ENCODE measurements at places on chromosomes 2 and 18.
A peak's percentile ranks its signal among the peaks of the same experiment; 100 is the strongest.

DNA sequence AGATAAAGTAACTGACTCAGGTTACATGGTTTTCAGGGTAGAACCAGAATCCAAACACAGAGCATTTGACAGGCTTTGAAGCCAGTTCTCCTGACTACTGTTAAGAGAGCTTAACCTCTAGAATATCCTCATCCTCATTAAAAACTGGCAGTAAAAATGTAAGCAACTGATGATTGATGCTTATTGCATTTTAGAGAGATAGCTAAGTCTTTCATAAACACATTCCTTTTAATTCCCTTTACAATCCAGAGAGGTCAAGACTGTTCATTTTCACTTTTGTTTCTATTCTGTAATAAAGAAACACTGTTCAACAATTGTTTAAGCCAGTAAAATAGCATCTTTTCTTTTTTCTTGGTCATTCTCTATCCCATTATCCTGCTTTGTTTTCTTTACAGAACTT lies 53.9 kb upstream of the RAB27B start:
- DNase-seq: no peak

GRCh38 chr2:17791121-17791816 lies 25.0 kb upstream of the MSGN1 start:
- no peak for DNase-seq

DNA sequence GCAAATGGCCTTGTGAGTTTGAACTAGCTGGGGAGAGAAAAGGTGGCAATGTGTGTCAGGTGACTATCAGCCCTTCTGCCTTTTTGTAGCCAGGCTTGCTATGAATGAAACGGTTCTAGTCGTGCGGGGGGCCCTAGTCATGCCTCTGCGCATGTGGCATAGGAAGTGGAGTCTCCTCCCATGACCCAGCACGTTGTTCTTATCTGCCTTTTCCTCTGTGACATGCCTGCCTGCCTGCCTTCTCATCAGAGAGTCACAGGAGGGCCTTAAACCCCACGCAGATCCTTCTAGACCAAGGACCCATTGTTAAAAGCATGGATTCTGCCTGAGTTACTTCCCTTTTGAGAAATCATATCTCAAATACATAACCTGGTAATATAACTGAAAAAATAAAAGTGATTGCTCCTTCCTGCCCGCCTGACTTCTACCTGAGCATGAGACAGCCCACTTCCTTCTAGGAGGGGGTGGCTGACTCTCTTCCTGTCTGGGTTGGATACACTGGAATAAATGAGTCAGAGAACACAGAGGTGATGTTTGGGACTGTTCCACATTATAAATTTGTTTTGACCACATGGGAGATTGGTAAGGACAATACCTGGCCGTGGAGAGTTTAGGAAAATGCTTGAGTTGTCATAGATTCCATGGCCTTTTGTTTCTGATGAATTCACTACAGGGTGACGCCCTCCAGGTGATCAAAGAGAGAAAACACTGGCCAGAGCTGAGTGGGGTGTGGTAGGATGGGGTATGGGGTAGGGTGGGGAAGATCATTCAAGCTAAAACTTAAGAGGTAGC lies 49.8 kb downstream of the FBLN7 start:
- DNase-seq: no peak

GRCh38 chr2:219446101-219446504 lies 11.5 kb downstream of the SPEG start:
- no peak for DNase-seq

DNA sequence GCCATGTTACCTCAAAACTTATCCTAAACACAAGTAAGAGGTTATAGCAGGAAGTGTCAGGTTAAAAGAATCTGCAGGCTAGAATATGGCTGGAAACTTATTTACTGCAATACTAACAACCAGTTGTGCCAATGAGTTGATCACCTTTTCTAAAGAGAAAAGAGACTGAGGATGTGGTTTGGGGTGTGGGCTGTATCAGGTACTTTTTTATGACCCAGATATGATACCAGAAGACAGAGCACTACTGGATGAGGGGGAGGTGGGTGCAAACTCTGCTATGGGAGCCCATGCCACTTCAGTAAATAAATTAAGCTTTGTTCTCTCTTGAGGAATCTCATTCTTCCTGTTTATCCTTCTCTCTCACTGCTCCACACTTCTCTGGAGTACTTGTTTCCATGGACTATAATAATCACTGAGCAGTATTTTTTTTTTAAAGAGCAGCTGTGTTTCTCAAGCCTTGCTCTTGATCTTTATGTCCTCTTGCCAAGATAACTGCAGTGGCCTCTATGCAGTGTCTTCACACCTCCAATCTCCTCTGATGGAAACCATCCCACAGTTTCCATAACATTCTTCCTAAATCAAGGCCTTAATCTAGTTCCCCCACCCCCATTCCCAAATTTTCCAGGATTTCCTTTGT lies 51.2 kb upstream of the NOSTRIN start:
- DNase-seq: peak; percentile 24

All from GM13976 (cell line).